ENCODE measurements at places on chromosomes 4 and X.

DNA sequence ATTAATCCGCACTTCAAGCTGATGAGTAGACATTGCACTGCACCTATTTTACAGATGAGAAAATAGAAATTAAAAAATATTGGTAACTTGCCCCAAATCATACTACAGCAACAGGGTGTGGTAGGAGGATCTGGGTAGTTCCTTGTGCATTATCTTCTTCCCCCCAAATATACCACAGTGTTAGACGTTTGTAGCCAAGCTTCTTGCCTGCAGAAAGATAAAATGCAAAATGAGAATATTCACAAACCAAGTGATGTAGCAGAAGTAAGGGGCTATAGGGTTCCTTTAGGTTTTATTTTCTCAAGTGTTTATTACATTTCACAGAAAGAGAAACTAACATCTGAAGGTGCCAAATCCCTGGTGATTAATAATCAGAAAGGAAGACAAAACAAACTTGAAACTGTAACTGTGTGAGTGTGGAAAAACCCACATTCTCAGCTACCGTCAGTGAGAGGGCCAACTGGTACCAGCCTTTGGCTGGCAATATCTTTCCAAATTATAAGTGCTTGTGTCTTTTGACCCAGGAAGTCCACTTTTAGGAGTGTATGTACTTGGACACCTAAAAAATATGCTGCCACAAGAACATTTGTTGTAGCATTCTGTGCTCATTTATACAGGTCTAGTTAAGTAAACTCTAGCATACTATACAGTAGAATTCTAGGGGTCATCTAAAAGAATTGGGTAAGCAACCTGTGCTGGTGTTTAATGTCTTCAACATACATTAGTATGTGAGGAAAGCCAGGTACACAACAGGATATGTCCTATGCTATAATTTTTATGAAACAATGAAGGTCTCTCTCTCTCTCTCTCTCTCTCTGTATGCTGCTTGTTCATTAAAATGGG is 6.7 kb upstream of the CD38 start:
- no peak for DNase-seq

- DNase-seq: no peak
These were observed 9.0 kb upstream of the NSG1 start for GRCh38 chr4:4377732-4378460.

DNA sequence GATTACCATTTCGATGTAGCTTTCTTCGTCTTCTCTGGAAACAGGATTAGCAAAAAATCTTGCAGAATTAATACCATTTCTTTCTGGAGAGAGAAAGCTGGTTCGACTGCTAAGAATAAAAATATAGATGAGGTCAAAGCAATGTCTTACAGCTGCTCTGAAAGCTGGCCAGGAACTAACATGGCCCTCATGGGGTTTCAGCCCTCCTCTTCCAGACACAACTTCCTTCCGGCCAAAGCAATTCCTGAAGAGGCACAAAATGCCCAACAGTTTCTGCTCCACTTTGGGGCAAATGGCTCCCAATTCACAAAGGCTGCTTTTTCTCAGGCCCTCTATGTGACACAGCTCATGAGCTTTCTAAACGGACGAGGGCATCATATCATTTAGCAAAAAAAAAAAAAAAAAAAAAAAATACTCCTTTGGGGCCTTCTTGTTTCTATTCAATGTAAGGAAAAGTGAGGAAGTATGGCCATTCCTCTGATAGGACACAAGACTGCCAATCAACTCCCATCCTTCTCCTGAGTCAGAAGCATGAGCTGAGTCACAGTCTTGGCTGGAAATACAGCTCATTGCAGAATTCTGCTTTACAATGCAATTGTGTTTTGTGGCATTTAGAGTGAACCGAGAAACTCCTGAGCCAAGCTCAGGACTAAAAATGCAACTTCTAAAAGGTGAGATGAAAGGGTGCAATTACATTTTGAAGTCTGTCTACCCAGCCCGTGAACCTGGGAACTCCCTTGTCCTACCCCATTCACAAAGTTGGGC is 42.7 kb upstream of the CTAG2 start:
- DNase-seq: peak; percentile 83

- no peak for DNase-seq
These were observed 16.4 kb downstream of the TASL start for GRCh38 chrX:30561191-30561590.

DNA sequence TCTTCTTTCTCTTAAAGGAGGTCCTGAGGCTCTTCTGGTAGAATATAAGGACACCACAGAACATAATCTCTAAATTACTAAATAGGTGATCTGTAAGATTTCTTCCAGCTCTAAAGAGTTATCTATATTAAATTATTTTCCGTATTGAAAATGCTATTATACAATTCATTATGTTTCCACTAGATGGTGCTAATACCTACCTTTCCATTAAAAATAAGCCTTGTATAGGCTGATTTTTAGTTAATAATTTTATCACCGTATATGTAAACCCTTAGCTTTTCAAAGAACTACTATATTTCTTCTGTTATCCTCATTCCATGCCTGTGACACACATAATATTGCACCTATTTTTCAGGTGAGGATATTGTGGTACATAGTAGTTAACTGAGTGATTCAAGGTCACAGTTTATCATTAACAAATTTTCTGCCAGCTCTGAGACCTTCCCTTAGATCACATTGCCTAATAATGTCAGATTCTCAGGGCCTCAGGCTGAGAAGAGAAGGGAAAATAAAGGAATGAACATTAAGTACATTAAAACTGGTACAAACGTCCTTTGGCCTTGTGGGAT is 138.8 kb downstream of the TEX11 start:
- DNase-seq: peak; percentile 0

GRCh38 chr4:74474345-74475090 is 29.6 kb downstream of the AREG start:
- no peak for DNase-seq

Measured in fibroblast of upper back skin (primary cell).